ENCODE measurements at places on chromosomes 7 and 10. TPM values are rescaled to one million over a fixed set of nuclear protein-coding genes. Genes with fewer than 3 reads are reported as not detected.

SFTPA1 gene
- total RNA-seq, result not detected

DPCD gene
- 72.6 TPM for total RNA-seq

CISD1 gene
- 85.7 TPM for total RNA-seq

TMEM130 gene
- total RNA-seq, result 27.3 TPM

RBP3 gene
- total RNA-seq, result not detected

CYP2W1 gene
- not detected for total RNA-seq

CSTF2T gene
- total RNA-seq, result 19.1 TPM

ELOVL3 gene
- total RNA-seq, result 0.78 TPM

SFRP5 gene
- total RNA-seq, result not detected

SLC16A12 gene
- 2.6 TPM for total RNA-seq

DYDC2 gene
- total RNA-seq, result not detected

UPK3B gene
- 2.5 TPM for total RNA-seq

ARL4A gene
- 31.2 TPM for total RNA-seq

SORBS1 gene
- 3.4 TPM for total RNA-seq

LRIT1 gene
- not detected for total RNA-seq

INSYN2A gene
- not detected for total RNA-seq
